ENCODE measurements at places on chromosomes 13 and 19.

GRCh38 chr13:97630725-97631124 is 196.8 kb downstream of the RAP2A start:
- DNase-seq, result no peak

DNA sequence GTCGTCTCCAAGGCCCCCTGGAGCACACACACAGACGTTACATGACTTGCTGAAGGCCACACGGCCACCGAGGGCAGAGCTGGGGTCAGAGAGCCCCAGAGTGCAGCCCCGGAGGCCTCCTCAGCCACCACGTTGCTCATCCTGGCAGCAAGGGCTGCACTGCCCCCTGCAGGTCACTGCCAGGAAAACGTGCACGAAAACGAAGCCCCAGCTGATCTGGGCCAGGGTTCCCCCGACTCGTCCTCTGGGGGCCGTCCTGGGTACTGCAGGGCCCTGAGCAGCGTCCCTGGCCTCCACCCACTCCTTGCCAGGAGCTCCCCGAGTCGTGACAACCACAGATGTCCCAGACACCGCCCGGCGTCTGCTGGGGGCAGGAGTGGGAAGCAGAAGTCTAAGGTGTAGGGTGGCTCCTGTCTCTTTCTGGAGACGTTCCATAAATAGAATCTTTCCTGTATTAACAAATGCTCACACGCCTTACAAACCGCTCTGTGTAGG is 3.4 kb downstream of the TPGS1 start:
- DNase-seq, result peak; percentile 86

DNA sequence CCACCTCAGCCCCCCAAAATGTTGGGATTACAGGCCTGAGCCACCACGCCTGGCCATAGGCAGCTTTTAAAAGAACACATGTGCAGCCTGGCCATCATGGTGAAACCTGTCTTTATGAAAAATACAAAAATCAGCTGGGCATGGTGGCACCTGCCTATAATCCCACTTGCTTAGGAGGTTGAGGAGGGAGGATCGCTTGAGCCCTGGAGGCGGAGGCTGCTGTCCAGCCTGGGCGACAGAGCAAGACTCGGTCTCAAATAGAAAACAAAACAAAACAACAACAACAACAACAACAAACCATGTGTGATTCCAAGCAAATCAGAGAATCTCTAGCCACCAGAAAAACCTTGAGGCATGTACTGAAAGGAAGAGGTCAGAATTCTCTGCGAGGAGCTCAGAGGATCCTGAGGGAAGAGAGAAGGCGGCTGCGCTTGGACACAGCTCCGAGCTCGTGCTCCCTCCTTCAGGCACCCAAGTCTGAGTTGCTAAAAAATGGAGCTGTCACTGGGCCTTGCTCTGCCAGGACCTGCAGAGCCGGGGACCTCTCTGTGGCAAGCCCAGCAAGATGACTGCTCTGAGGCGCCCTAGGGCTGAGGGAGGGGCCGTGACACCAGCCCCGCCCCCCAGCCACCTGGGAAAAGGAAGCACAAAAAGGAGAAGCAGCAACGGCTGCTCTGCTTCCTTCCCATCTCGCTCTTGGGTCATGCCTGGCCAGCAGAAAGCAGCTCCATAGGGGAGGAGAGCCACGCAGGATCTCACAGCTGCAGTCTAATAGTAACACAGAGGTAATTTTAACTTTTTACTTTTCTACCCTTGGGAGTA is at the start of gene ARL11:
ARL11 (plus strand) TSS at position 677 of the 822 bp plus-strand sequence. CDS start 1,941 bp downstream, outside the sequence.
- no peak for DNase-seq

DNA sequence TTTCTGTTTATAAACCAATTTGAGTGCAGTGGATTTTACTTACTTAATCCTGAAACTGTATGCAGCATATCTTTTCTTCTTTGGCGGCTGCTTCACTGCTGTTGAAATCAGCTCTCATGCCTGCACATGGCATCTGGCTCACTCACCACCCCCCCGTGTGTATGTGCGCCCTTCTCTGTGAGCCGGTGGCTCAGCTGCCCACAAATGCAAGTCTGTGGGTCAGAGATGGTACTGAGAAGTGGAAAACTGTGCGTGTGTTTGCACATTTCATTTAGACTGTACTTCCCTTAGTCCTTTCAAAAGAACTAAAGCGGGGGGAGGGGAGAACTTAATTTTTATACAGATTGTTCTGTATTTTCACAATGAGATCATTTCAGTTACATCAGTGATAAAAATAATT is 307.6 kb downstream of the SHISA2 start:
- DNase-seq, result no peak

- DNase-seq, result no peak
Observed at GRCh38 chr13:49302222-49302621, 54.5 kb downstream of the CDADC1 start.

DNA sequence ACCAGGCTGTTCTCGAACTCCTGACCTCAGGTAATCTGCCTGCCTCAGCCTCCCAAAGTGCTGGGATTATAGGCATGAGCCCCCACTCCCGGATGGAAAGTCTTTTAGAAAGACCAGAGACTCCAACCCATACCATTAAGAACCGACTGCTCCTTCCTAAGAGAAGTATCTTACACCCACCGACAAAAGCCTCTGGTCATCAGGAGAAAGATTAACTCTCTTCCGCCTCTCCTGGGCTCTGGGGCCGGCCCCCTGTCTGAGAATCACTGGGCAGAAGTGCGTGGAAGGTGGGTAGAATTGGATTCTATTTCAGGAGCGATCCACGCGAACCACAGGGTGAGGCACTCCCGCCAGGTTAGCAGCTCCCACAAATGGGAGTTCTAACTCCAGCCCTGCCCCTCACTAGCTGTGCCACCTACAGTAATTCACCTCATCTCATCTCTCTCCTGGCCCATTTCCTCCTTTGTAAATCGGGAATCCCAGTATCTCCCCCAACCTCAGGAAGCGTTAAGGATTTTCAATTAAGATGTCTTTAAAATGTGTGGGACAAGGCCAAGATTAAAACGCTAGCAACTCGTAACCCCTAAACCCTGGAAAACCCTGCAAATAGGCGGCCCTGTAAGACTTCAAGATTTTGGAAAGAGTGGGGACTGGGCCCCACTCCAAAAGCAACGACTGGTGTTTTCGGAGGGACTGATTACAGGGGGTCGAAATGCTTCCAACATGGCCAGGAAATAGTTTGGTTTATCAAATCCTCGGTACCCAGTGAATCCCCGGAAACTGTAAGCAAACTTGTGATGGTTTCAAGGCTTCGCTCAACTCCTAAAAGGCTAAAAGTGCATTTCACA is 1.3 kb downstream of the HNRNPL start:
- no peak for DNase-seq

DNA sequence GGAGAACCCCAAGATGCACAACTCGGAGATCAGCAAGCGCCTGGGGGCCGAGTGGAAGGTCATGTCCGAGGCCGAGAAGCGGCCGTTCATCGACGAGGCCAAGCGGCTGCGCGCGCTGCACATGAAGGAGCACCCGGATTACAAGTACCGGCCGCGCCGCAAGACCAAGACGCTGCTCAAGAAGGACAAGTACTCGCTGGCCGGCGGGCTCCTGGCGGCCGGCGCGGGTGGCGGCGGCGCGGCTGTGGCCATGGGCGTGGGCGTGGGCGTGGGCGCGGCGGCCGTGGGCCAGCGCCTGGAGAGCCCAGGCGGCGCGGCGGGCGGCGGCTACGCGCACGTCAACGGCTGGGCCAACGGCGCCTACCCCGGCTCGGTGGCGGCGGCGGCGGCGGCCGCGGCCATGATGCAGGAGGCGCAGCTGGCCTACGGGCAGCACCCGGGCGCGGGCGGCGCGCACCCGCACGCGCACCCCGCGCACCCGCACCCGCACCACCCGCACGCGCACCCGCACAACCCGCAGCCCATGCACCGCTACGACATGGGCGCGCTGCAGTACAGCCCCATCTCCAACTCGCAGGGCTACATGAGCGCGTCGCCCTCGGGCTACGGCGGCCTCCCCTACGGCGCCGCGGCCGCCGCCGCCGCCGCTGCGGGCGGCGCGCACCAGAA is 1.1 kb downstream of the SOX1 start:
- DNase-seq, result no peak

- DNase-seq, result no peak
Observed at GRCh38 chr19:3080286-3080685, 13.9 kb upstream of the GNA11 start.

GRCh38 chr13:29454931-29455481 is 140.5 kb downstream of the SLC7A1 start:
- no peak for DNase-seq

DNA sequence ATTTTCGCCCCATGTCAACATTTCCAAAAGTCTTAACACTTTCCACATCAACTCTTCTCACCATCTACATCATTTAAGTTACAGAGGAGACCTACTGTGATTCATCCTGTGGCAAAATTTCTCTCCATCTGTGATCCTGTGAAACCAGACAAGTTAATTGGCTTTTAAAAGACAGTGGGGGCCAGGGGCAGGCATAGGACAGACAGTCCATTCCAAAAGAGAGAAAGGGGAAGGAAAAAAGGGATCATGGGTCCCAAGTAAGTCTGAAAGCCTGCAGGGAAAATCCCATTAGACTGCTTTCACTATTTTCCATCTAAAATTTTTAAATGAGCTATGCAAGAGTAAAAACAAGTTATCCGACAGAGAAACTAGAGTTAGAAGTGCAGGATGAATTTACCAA is 121.0 kb downstream of the MRPL57 start:
- DNase-seq, result no peak
